ENCODE measurements at places on chromosomes 12 and 14.

GRCh38 chr14:94058128-94058673 lies 22.8 kb downstream of the DDX24 start:
- no peak for DNase-seq

- DNase-seq: no peak
These were observed 692.7 kb upstream of the MGAT4C start for GRCh38 chr12:86948851-86949250.

GRCh38 chr12:105382771-105383622 lies 52.5 kb downstream of the C12orf75 start:
- DNase-seq: no peak

DNA sequence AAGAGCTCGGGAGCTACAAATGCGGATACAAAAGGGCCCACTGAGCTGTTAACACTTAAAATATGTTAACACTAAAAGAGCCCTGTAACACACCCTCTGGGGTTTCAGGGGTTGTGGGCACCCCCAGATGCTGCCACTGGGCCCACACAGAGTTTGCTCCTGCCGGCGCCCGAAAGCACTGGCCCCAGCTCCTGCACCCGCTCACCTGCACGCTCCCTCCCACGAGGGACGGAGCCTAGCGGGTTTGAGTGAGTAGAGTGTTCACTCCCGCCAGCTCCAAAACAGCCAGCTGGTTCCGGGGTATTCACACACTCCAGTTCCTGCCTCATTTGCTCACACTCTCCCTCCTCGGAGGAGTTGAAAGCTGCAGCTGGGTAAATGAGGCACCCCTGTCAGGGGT lies 357.7 kb downstream of the ETNK1 start:
- DNase-seq: no peak

- DNase-seq: no peak
These were observed 34.1 kb downstream of the ERH start for GRCh38 chr14:69363964-69364363.

DNA sequence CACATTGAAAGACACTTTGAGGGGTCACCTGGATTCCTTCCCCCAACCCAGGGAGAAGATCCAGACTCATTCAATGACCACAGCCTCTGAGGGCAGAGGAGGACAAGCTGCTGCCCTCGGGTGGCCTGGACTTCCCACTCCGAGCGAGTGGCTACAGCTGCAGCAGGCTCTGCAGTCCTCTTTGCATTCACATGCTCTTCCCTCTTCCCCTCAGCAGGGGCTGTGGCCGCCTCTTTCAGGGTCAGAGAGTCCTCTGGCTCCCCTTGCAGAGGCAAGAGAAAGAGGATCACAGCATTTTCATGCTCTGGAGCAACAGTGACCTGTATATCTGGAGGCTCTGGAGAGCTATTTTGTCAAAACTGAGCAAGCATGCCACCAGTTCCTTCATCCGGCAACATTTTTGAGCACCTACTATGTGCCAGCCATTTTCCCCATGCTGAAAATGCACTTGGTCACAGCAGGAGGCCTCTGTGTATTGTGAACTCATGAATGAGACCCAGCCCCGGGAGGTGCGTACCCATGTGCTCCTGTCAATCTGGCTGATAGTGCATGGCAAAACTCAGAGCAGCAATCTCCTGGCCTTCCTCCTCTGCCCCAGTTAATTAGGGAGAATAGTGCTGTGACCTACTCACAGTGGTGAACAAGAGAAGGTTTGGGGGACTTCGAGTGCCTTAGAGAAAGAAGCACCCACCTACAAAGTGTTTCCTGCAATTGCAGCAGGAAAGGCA lies 42.9 kb upstream of the KCNA5 start:
- no peak for DNase-seq

DNA sequence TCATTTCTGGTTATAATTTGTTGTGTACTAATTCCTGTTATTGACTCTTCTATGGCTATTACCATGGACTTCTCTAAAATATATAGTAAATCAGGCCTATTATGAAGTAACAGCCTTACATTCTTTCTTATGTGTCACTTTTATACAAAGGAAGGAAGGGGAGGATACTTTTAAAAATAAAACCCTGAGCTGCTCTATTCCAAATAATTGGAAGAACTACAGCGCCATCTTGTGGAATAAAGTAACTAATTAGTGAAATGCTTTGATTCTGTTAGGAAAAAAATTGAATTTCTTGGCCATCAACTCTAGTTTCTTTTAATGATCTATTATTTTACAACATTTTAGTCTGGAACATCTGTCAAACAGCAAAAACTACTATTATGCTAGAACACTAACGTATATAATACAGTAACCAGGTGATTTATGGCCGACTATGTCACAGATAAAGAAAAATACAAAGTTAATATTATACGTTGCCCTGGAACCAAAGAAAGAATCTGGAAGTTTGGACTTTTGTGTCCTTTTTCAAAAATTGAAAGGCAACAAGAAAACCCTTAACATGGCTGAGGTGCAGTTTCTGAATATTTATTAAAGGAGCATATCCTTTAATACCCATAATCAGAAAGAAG lies 55.0 kb upstream of the NELL2 start:
- peak; percentile 25 for DNase-seq

DNA sequence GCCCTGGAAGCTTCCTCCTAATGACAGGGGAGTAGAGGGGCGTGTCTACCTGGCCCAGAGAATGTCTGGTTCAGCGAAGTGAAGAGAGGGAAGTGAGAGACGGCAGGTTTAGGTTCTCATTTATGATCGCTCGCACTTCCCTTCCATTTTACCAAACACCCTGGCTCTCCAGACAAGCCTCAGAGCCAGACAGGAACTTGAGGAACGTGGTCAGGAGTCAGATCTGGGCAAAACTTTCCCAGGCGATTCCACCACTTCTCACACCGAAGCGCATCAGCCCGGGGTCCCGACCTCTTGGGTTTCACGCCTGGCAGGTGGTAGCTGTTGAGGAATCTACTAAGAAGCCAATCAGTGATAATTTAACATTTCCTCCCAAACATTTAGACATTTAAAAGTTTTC lies 21.3 kb downstream of the ACTN1 start:
- DNase-seq: no peak

- no peak for DNase-seq
These were observed 51.5 kb downstream of the DCAF5 start for GRCh38 chr14:69101331-69101826.

DNA sequence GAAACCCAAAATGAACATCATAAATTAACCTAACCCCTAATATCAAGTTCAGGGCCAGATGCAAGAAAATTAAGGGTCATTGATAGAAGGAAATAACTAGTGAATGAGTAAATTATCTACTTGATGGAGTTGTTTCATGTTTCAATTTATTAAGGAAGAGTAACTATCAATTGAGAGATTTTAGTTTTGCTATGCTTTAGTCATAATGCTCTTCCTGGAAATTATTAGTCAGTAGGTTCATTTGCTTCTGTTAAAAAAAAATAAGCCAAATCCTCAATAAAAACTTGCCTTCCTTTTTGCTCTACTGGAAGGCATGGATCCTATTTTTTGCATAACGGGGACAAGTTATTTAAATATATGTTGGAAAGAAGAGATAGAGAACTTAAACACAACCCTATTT lies 59.0 kb upstream of the HIF1A start:
- no peak for DNase-seq

DNA sequence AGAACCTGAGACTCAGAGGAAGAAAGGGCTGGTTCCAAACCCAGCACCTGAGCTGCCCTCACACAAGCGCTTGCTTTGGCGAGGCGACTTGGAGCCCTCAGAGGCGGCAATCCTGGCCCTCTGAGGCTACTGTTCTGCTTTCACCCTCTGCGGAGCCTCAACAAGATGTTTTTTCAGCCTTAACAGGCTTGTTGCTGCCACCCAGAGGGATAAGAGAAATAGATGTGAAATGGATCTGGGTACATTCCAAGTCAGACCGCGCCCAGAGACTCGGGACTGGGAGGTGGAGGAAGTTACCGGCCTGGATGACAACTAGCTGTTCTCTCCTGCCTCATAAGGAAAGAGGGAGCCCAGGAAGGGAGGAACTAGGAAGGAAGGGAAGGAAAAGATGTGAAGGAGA lies 89.6 kb downstream of the TTC7B start:
- DNase-seq: peak; percentile 22

GRCh38 chr14:89401241-89401640 lies 15.8 kb downstream of the FOXN3 start:
- no peak for DNase-seq

DNA sequence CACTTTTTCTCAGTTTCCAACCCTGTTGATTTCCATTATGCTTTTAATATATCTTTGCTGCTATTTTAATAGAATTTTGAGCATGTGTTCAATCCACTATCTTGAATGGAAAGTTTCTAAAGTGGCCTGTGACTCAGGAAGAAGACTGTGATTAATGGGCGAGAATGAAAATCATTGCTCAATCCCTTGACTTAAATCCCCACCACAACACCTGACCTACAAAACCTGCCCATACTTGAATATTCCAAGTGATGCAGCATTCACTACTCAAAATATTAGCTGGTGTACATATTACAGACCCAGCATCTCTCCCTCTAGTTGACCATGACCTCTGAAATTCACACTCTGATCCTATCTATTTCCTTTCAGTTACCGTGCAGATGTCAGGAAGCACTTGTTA lies 1.3 kb upstream of the OAS3 start:
- peak; percentile 18 for DNase-seq

DNA sequence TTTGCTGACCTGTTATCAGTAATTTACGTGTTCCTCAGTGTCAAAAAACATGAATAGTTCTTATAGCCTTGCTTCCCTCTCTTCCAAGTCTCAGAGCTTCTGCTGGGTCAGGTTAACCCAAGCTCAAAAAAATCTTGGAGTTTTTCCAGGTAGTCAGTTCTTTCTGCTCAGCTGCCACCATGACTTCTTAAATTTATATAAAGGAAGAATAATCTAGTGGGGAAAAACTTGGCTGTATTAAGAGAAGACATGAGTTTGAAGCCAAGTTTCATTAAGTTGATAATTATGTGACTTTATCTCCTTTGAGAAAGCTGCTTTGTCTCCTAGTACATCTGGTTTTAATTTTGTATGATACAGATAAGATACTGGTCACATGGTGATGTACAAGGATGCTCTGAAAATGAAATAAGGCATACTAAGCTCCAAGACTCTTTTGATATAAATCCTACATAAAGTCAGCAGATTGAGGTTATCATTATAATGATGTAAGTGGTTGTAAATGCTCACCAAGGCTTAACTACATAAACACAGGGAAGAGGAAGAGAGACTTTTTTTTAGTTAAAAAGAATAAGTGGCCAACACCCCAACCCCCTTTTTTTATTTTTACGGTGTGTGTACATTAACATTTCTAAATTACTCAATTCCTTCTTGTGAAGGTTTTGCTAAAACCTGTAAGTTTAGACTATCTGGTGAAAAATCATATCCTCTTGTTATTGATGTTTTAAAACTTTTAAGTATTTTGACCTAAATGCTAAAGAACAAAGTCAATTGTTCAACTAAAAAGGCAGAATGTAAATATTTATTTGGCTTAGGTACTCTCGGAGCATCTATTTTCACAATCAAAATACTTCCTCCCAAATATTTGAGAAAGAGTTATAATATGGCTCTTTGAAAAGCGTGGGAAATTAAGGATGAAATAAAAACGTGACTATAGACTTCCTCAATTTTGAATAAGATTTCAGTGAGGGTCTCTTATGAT lies 84.1 kb upstream of the SLC38A2 start:
- DNase-seq: no peak

- DNase-seq: no peak
These were observed 7.8 kb downstream of the ZDHHC22 start for GRCh38 chr14:77133720-77134338.

DNA sequence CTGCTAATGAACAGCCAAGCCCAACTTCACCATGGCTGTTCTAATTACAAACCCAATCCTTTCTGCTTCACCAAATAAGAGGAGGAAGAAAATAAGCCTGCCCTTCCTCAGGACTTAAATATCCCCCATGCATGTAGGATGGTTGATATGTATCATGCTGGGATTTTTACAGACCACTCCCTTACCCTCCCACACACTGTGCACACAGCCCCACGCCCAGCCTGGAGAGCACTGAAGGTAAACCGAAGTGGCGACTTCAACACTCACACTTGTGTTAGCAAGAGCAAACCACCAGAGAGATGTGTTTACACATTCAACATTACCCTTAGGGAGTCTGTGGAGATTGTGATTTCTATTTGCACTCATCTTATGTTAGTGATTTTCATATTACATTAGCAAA lies 241.2 kb downstream of the EGLN3 start:
- DNase-seq: no peak

DNA sequence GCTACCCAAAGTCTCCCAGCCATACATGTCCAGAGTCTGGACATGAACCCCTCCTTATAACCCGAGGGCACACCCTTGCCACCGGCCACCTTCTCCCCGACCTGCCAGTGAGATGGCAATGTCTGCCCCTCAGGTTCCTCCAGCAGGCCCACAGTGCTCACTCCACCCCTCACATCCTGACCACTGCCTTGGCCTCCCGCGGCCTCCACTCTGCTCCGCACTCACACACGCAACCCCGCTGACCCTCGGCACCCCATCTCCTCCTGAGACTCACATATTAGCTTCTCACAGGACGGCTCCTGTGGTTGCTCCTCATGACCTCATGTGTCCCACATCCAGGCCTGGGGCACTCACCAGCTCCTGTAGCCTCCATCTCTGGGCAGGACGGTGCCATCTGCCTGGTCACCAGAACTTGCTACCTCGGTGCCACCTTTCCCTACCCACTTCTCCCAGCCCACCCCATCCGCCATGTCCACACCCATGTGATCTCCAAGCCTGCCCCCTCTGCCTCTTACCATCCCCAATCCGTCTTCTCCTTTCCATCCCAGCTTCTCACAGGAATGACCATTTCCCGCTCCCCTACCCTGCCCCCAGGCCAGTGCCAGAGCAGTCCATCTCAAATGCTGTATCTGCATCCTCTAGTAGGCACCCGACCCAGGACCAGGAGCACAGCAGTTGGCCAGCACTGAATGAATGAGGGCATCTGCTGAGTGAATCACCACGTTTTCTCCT lies 198.6 kb upstream of the DIO3 start:
- no peak for DNase-seq

GRCh38 chr12:8127138-8127537 lies 3.7 kb downstream of the CLEC4A start:
- no peak for DNase-seq

GRCh38 chr12:97312570-97313135 lies 150.0 kb upstream of the RMST start:
- no peak for DNase-seq

DNA sequence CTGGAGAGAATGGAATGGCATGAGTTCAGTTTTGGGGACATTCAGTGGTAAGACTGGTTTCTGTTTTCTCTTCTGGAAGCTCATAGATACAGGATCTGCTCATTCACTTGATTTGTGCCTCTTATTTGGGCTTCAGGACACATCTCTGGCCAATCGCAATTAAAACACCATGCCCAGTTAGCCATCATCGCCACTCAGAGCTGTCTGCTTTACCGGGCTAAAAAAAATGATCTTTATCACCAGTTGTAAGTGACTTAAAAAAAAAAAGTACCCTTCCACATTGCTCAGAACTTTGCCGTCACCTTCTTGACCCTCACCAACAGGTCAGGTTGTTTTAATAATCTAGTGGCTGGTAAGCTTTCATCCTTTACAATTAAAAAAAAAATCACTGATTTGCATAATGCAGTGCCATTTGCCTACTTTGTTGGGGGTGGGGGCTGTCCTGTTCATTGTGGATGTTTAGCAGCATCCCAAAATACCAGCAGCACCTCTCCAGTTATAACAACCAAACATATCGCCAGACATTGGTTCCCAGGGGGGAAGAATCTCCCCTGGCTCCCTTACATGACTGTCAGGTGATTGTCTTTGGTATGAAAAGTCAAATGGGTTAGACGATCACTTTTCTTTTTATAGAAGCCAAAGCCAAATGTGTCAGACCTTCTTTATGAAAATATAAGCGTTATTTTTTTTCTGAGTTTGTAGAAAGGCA lies 150.1 kb downstream of the PRKCH start:
- no peak for DNase-seq

GRCh38 chr14:78143489-78144145 lies 26.6 kb upstream of the NRXN3 start:
- no peak for DNase-seq
